ENCODE measurements at places on chromosomes 16 and 17. TPM values are rescaled to one million over a fixed set of nuclear protein-coding genes. Genes with fewer than 3 reads are reported as not detected.
A peak's percentile ranks its signal among the peaks of the same experiment; 100 is the strongest.

- peaks cover 10% of the 10 kb centered on the region for H3K4me1 ChIP-seq
- no peak overlapping the region for H3K27ac ChIP-seq
- H3K4me3 ChIP-seq, result no peak overlapping the region
- no peaks in the 10 kb centered on the region for H3K27me3 ChIP-seq
- H3K36me3 ChIP-seq, result peaks cover 3% of the 10 kb centered on the region
- peak; percentile 58 for DNase-seq
Observed at GRCh38 chr17:1951920-1952319, 73.2 kb downstream of the RTN4RL1 start.

GRCh38 chr17:72725433-72726068 lies 366.9 kb downstream of the SLC39A11 start:
- H3K27me3 ChIP-seq, result no peaks in the 10 kb centered on the region
- H3K4me1 ChIP-seq, result peaks cover 4% of the 10 kb centered on the region
- peak; percentile 90 for DNase-seq
- no peak overlapping the region for H3K27ac ChIP-seq

The FBXO39 gene
- total RNA-seq, result 0.29 TPM

DNA sequence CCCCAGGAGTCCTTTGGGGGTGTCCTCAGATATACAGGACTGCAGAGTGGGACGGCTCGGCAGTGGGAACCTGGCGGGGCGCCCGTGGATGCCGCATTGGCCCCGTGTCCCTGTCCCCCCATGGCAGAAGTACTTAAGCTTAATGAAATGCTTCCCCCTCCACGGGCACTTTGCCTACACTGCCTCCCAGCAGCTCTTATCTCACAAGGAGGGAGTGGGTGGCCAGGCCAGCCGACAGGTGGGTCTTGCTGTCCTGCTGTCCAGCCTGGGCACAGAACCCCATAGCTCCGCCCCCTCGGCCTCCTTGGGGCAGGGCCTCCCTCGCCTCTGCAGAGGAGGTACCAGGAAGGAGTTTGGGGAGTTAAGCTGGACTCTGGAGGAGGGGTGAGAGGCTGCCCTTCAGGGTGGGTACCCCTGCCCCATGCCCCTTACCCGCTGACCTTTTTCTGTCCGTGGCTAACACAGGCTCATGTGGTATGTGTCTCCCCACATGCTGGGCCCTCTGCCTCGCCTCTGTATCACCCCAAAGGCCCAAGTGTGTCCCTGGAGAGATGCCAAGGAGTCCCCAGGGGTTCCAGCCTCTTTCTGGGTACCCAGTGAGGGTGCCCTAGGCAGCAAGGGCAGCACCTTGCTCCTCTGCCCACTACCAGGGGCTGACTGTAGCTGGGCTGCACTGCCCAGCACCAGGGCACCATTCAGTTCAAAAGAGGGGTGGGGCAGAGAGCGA lies 8.7 kb downstream of the THRA start:
- DNase-seq, result peak; percentile 76
- no peaks in the 10 kb centered on the region for H3K27me3 ChIP-seq
- H3K4me1 ChIP-seq, result peaks cover 43% of the 10 kb centered on the region
- no peak overlapping the region for H3K4me3 ChIP-seq
- peak overlapping the region; percentile 68 for H3K27ac ChIP-seq
- H3K36me3 ChIP-seq, result no peaks in the 10 kb centered on the region

DNA sequence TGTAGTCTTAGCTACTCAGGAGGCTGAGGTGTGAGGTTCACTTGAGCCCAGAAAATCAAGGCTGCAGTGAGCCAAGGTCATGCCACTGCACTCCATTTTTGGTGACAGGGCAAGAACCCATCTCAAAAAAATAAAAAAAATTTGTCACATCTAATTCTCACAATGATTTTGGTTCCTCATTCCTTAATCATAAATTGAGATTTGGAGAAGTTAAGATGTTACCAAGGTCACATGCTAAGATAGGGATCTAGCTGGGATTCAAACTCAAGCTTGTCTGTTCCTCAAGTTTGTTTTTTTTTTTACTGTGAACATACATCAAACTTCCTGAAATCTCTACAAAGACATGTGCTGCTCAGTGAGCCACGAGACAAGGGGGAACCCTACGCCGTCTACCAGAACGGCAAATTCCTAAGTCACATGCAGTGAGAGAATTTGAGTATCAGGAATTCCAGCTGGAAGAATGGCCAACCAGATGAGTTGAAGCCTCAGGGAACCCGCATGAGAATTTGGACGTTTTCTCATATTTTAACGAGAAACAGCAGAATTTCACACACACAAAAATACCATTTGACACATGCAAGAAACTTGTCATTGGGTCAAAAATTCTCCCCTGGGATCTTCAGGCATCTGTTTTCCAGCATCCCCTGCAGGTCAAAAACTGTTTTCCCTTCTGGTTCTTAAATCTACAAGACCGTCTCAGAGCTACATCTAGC lies 414.1 kb upstream of the GOT2 start:
- no peak overlapping the region for H3K27ac ChIP-seq
- H3K4me1 ChIP-seq, result no peaks in the 10 kb centered on the region
- DNase-seq, result no peak
- H3K36me3 ChIP-seq, result no peaks in the 10 kb centered on the region

The CES3 gene
- 3.8 TPM for total RNA-seq

DNA sequence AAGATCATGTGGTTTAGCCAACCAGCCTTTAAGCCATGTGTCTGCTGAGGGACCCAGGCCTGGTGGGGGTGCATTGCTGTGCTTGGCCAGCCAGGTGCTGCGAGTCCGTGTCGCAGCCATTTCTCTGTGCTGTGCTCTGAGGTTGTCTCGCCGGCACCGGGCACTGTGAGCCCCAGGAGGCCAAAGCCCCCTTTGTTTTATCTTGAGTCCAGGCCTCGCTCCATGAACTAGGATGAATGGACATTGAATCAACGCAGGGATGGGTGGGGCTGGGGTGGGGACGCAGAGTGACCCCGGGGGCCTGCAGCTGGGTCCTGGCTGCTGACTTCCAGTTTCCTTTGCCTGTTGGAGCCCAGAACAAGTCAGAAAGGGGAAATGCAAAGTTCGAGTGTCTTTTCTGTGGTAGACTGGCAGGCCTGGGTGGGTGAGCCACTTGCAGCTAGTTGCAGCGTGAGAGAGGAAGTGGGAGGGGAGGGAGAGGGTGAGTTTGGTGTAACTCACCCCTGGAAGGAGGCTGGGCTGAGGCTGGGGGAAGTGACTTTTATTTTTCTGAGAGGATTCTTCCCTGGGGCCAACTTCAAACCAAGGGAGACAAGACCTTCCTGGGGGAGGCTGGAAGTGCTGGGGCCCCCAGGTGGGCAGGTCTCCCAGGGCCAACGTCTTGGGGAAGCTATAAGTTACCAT lies 324.7 kb downstream of the SEC14L1 start:
- H3K4me3 ChIP-seq, result no peak overlapping the region
- H3K27ac ChIP-seq, result peak overlapping the region; percentile 90
- H3K4me1 ChIP-seq, result peaks cover 10% of the 10 kb centered on the region
- H3K27me3 ChIP-seq, result no peaks in the 10 kb centered on the region
- H3K36me3 ChIP-seq, result peaks cover 14% of the 10 kb centered on the region
- peak; percentile 83 for DNase-seq

- H3K27ac ChIP-seq, result peak overlapping the region; percentile 24
- H3K36me3 ChIP-seq, result no peaks in the 10 kb centered on the region
- H3K27me3 ChIP-seq, result no peaks in the 10 kb centered on the region
- no peak for DNase-seq
- H3K4me1 ChIP-seq, result no peaks in the 10 kb centered on the region
Observed at GRCh38 chr17:17590883-17591354, 589 bp downstream of the PEMT start.

The EVPLL gene
- not detected for total RNA-seq

The ZNF747 gene
- 17.2 TPM for total RNA-seq

DNA sequence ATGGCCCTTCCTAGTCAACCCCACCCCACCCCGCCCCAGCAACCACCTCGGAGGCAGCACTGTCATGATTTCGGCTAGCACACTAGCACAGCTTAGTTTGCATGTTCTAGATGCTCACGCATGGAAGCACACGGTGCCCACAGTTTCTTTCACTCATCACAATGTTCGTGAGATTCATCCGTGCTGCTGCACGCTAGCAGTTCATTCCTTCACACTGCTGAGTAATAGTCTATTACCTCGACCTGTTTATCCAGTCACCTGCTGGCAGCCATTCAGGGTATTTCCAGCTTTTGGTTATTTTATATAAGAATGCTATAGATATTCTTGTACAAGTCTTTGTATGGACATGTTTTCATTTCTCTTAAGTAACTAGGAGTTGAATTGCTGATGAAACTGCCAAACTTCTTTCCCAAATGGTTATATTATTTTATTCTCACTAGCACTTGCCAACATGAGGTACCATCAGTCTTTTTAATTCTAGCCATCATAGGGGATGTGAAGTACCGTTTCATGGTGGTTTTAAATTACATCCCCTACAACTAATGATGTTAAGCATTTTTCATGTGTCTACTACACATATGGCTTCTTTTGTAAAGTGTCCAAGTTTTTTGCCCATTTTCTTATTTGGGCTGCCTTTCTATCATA lies 75.7 kb downstream of the CYTH1 start:
- no peaks in the 10 kb centered on the region for H3K4me1 ChIP-seq
- no peak overlapping the region for H3K4me3 ChIP-seq
- H3K27ac ChIP-seq, result no peak overlapping the region
- DNase-seq, result peak; percentile 14

Measured in endodermal cell (in vitro differentiated cells).